ENCODE measurements at places on chromosomes 12 and 14. TPM values are rescaled to one million over a fixed set of nuclear protein-coding genes. Genes with fewer than 3 reads are reported as not detected.

GRCh38 chr14:96055065-96055752 lies 16.0 kb downstream of the C14orf132 start:
- DNase-seq, result no peak

DNA sequence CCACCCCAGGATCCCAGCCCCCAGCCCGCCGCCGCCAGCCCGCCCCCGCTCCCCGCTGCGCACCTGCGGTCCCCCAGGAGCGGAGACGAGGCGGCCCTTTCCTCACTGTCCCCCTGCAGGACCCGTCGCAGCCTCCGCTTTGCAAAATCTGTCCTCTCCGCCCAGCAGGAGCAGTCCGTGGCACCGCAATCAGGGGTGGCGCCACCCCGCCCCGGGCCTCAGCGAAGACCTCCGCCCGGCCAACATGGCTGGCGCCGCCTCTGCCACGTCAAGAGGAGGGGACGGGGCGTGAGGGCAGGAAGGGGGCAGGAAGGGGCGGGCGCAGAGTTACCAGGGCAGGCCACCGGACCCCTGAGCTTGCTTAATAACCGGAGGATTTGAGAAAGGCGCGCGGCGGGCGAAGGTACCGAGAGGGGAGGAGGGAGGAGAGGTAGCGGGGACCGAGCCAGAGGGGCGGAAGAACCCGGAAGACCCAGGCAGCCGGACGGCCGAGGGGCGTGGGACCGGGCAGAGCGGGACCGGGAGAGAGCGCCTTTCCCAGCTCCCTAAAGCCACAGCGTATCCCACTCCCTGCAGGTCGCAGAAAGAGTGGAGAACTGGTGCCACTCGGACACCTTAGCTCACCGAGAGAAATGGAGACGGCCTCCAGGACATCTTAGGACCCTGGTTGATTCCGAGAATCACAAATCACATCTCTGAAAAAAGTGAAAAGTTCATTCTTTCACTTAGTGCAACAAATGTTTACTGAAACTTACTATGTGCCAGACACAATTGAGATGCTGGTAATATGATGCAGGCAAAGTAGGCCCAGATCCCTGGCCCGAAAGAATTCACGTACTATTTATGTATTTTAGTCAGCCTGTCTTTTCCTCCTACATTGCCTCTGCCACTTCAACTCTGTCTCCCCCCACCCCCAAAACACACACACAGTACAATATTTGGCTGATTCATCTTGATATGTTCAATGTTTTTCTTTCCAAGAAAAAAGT lies at the start of gene SEC23A:
TSS of gene SEC23A (minus strand) at position 267 of the 989 bp plus-strand sequence. CDS start 7,117 bp downstream, outside the sequence.
- DNase-seq, result peak; percentile 72

GRCh38 chr12:31772186-31772585 lies 43.4 kb upstream of the AMN1 start:
- DNase-seq, result no peak

DNA sequence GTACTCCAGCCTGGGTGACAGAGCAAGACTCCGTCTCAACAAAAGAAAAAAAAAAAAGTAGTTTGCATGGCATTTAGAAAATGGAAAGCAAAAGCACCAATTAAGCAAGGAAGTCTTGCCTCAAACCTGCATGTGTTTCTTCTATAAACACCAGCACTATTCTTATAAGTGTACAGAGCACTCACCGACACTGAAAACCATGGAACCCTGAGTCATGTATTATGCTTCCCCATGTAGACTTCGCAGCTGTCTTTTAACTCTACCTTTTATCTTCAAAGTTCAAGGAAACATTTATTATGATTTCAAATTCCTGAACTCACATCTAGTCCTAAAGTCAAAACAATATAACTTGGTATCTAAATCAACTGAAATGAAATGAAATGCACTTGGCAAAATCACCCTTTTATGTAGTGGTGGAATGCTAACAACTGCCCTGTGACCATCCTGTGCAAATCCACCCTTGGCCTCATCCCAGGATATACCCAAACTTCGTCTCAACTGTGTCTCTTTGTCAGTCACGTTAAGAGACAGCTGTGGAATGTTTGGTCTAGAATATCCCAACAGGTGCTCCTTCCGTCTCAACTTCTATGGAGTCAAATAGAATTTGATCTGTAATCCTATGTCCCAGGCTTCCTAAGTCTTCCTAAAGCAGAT lies 4.8 kb downstream of the BCAT1 start:
- DNase-seq, result no peak

DNA sequence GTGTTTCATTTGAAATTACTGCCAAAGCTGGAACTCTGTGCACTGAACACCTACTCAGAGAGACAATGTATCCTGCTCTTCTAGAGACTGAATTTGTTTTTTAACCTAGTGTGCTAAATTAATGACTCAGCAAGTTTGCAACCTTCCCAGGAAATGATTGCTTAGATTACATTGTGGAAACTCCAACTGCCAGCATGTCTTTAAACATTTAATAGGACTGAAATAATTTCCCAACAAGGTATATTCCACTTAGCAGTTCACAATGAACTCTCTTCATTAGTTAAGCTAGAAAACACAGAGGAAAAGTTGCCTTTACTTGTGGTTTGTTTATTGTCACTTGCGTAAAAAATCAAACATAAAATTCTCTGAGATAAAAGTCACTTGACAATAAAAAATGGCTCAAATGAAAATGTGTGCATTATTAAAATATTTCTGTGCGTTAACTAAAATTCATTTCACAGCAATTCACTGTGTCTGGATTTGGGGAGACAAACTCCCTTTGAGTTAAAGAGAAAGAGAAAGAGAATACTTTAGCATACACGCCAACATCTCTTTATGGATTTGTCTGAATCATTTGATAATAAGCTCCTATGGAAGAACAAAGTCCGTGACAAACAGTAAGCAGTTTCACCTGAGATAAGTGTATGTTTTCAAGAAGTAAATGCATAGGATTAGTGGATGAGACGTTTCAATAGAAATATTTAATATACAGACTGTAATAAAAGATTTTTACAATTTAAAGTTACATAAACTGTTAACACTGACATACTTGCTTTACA lies 284.0 kb downstream of the PRKD1 start:
- DNase-seq, result no peak

- DNase-seq, result no peak
Observed at GRCh38 chr14:51846631-51847488, 13.6 kb upstream of the GNG2 start.

DNA sequence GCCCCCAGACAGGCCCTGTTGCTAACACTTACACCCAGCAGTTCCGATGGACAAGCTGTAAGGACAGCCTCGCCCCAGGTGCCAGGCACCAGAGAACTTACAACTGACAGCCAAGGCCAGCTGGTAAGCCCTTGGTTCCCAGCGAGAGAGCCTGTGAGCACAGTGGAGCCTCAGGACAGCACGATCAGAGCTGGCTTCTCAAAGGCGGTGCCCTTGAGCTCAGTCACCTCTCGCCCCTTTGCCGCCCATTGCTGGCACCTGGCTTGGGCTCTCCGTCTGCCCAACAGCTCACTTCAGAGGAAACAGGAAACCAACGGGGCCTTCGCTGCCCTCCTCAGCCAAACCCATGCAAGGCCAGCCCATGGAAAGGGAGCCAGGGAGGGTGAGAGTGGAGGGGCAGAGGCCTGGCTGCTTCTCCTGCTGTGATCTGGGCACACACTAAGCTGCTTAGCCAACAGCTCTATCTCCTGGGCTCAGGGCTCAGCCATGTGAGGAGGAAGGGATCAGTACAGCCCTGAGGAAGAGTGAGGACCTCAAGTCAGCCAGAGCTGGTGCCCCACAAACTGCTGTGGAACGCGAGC lies 98.5 kb downstream of the SINHCAF start:
- no peak for DNase-seq

DNA sequence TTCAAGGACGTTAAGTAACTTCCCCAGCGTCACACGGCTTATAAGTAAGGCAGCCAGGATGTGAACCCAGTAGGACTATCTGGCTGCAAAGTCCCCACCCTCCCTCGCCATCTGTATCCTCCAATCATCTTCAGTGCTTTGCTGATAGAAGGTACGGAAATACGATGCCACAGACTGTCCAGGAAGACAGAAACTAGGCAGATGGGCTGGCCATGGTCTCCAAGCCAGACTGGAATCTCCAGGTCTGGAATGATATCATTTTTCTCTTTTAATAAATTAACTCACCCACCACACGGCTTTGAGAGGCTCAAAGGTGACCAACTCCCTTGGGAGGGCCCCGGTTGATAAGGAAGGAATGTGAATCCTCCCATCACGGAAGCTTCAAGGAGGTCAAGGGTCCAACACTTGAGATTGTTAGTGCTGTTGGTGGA lies 16.3 kb upstream of the BDKRB1 start:
- peak; percentile 29 for DNase-seq

DNA sequence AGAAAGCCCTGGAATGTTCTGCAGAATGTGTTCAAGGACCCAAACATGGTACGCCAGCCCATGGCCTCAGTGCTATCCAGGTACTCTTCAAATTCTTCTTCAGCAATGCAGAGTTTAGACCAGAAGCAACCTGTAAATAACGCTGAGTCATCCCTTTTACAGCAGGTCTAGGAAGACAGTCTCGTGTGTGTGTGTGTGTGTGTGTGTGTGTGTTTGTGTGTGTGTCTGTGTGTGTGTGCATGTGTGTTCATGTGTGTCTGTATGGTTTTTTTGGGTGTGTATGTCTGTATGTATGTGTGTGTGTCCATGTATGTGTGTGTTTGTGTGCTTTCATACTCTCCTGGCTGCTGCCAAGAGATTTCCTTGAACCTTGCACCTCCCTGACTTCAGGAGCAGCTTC lies 60.1 kb upstream of the RFX4 start:
- no peak for DNase-seq

GRCh38 chr12:52042706-52043385 lies 8.4 kb upstream of the NR4A1 start:
- DNase-seq, result no peak

- DNase-seq, result no peak
Observed at GRCh38 chr12:103677905-103678304, 90.8 kb downstream of the STAB2 start.

- no peak for DNase-seq
Observed at GRCh38 chr14:21083565-21084325, 13.6 kb downstream of the ARHGEF40 start.

Gene CD27
- 0.23 TPM for total RNA-seq

DNA sequence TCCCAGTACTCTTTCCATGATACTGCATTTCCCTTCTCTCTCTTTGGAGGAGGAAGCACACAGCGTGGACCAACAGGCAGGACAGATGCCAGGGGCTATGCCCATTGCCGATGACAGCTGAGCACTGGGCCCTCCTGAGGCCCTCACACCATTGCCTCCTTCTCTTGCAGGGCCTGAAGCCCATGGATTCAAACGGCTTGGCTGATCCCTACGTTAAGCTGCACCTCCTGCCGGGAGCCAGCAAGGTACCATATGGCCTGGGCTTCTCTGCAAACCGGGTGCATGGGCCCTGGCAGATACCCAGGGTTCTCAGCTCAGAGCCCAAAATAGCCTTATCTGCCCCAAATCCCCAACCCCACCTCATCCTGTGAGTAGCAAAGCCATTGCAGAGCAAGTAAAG lies 25.2 kb upstream of the OAS1 start:
- DNase-seq, result no peak
